ENCODE measurements at places on chromosomes 2 and 18.

GRCh38 chr18:74856928-74857327 lies 259.3 kb downstream of the ZNF407 start:
- no peak for DNase-seq

DNA sequence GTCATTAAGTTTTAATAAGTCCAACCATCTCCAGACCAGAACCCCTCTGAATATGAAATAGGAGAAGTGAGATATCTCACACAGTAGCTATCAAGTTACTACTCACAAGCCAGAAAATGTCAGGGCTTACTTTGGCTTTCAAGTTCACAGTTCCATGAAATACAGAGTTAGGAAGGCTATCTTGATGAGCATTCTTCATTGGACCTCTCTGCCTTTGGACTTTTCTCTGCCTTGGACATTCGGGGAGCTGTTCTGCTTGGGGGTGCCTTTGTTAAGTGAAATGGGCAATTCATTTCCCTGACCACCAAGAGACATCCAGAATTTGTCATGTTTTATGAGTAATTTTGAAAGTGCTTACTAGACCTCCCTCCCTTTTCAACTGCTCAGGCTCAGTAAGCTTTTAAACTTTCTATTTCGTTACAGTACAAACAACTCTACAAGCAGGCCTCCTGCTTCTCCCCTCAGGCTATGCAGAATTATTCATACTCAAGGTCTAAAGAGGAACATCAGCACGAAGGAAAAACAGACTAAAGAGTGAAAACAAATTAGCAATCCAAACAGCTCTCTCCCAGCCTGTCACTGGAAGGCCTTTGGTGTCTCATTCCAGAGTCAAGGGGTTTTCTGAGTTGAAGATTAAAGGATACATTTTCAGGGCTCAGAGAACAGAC lies 95.3 kb downstream of the MREG start:
- DNase-seq, result peak; percentile 35

DNA sequence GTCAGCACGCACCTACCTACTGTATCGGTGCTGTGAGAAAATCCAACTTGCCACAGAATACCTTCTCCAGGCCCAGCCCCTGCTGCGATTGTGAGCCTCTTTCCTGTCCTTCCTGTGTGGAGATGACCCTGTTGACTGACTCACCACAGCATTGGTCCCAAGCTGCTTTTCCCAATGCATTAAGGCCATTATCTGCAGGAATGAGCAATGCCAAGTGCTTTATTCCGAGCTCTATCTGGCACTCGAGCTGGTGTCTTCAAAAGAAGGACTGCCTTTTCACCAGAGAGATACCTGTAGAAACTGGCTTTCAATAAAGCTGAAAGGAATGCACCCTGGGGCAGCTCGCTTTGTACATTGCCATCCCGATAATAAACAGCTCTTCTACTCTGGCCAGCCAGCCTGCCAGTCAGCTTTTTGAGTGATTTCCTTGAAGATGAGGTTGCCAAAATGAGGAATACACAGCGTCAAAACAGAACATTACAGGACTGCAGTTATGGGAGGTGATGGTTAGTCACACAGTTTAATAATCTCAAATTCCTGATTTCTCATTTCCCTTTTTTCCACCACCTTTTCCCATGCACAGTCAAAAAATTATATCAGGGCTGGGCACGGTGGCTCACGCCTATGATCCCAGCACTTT lies 8.3 kb upstream of the RNF103 start:
- DNase-seq, result no peak

- no peak for DNase-seq
Measured at GRCh38 chr2:169729274-169729605, 4.4 kb upstream of the KLHL23 start.

GRCh38 chr18:28606686-28607085 lies 429.8 kb upstream of the CDH2 start:
- no peak for DNase-seq
